ENCODE measurements at places on chromosomes 5 and 9.

- DNase-seq: no peak
These were observed 81.6 kb upstream of the HAND1 start for GRCh38 chr5:154559398-154560276.

- DNase-seq: no peak
These were observed 13.0 kb downstream of the SLC4A9 start for GRCh38 chr5:140372971-140373487.

DNA sequence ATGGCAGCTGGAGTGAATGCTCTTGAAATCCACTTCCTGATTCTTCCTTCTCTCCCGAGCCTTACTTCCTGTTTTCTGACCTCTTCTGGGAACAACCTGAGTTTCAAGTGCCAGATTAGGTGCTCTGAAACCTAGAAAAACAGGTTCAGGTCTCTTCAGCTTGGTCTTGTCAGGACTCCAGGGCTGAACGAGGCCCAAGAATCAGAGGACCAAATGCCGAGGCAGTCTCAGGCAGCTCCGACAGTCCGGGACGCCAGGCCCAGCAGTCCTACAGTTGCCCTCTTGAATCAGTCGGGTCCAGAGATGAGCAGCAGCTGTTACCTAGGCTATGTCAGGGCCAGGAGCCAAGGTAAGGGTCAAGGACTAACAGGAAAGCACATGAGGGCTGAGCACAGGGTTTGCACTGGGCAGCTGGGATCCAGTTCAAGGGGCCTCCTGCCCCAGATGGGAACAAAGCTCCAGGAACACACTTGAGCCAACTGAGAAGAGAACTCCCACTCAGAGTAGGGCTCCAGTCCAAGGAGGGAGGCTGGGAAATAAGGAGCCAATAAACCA, 38.3 kb upstream of the ADRA1B start:
- DNase-seq: no peak

- no peak for DNase-seq
These were observed 197.7 kb downstream of the C9orf50 start for GRCh38 chr9:129423216-129423615.

DNA sequence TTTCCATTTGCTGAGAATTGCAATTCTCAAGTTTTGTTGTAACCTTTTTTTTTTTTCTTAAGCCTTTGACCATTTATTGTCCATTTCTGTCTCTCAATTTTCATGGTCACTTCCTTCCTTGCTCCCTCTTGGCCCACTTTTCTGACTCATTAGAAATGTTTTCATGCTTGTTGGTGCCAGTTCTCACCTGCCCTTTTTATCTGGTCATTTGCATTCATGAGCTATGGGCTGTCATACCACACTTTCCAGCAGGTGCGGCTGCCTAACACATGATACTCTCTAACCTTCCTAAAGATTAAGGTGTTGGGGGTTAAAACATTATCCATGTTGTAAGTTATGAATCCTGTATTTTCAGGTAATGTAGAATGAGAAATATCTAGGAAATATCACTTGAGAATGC, 150.5 kb upstream of the TLX3 start:
- no peak for DNase-seq

- DNase-seq: no peak
These were observed 32.8 kb upstream of the DAP start for GRCh38 chr5:10793785-10794184.

GRCh38 chr5:2015124-2015848, 132.6 kb upstream of the IRX4 start:
- DNase-seq: no peak

All from naive thymus-derived CD4-positive, alpha-beta T cell (primary cell).